Activated CD4-positive, alpha-beta T cell treated with anti-CD3 and anti-CD28 coated beads, Interleukin-2, amount 50 U/mL, for 4 hours (primary cell): ENCODE measurements at places on chromosomes 2 and 18.

DNA sequence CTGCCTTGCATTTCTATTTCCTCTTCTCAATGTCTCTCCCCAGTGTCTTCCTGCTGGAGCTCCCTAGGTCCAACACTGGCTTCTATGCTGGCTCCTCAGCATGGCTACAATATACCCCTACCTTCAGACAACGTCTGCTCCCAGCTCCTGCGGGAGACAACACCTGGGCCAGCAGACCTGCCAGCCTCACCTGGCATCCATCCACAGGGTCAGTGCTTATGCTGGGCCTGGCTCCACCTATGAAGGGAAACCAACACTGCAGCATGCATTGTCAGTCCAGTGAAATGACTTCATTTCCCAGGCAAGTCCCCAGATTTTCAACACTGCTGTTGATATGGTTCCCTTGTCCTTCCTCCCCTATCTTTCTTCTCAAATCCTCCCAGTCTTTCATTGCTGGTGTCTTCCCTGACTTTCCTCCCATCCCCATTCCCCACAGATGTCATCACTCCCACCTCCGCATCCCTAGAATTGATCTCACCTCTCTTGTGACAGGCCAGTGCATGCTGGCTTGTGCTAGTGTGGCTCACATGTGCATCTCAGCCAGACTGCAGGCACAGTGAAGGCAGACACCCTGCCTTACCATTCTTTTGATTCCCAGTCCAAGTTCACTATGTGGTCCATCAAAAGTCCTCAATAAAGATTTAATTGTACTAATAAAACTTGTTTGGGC, 98.0 kb downstream of the MYO5B start:
- DNase-seq = no peak

GRCh38 chr18:80244956-80245730, 2.2 kb downstream of the PARD6G start:
- no peak for DNase-seq

- DNase-seq = no peak
Observed at GRCh38 chr2:110903548-110903947, 171.2 kb downstream of the ACOXL start.

DNA sequence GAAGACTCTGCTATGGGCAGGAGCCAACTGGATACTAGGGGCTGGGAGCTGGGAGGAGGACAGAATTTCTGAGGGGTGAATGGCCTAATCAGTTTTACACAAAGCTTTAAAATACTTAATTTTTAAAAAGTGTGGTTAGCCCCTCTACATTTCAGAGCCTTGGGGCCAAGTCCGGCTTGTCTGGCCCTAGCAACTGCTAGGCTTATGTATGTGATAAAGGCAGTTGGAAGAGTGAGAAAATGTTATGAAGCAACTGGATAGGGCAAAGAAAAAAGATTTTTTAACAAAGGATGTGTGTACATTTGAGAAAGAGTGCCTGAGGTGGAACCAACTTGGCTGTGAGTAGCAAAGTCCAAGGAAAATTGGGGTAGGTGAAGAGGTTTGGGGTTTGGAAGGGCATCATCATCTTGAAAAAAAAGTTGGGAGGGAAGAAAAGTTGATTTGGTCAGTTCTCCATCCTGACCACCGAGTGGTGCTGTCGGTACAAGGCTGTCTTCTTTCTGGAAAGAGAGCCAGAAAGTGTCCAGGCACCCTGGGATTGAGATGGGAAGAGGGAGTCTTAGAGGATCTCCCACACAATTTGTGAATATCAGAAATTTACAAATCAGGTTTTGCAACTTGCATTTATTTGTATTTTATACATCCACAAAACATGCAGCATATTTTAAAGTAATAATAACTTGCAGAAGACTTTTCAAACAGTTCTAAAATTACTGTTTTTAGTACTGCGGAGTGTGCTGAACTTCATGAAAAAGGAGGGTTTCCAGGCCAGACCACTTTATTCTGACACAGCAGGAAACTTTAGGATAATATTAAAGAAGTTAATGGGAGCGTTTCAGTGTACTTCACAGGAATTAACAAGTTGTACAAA, 10.5 kb upstream of the CDK15 start:
- DNase-seq = no peak

DNA sequence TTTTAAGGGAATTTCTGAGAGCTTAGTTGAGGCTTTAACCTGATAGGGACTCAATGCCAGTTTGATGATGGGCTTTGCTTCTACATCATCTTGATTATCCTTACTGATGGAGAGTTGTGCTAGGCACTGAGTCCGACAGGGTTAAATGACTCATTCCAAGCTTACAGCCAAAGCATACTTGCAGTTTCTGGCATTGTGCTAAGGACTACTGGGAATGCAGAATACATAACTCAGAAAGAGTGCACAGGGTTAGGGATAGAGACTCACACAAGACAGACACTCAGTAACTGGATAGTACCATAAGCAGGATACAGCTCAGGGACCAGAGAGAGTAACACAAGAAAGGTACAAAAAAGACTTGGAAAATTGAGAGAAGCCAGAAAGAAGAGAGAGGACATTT, 94.1 kb upstream of the SLC14A2 start:
- DNase-seq = no peak

- DNase-seq = no peak
Observed at GRCh38 chr18:22830511-22830910, 102.6 kb upstream of the RBBP8 start.
